ENCODE measurements at places on chromosomes 11 and 22.
A peak's percentile ranks its signal among the peaks of the same experiment; 100 is the strongest.

GRCh38 chr11:62644220-62644619 lies 2.2 kb downstream of the GANAB start:
- DNase-seq = no peak

DNA sequence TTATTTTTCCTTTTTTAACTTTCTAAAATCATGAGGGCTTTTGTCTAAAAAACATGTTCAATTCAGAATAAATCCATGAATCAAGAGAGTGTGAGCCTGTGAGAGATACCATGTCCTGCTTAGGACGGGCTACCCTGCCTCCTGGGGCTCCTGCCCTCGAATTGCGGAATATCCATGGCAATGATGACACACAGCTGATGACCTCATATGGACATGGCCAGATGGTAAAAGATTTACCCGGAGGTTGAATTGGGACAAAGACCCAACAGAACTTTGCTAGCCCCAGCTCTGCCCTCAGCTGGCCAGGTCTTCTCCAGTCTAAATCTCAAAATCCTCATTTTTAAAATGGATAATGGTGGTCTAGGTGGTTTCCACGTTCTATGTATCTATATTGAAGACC lies 538.1 kb upstream of the API5 start:
- no peak for DNase-seq

DNA sequence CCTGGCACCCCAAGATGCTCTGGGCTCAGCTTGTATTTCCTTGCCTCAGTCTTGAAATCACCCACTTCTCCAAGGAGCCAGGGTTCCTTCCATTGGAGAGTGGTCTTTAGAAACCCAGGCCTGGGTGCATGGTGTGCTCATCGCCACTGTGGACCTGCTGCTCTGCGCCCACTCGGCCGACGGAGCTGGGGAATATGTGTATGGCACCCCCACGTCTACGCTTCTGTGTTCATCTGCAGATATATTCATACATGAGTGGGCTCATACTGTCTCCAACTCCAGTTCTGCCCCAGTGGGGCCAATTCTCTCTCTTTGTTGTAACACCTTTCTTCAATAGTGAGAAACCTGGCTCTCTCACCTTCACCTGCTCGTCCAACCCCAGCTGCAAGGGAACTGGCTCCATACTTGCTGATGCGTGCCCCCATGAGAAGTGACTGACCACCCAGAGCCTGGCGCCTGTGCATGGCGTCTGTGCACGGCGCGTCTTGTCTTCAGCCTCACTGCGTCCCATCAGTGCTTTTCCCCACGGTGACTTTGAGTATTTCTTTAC lies 39.8 kb downstream of the KCNQ1 start:
- DNase-seq = no peak

DNA sequence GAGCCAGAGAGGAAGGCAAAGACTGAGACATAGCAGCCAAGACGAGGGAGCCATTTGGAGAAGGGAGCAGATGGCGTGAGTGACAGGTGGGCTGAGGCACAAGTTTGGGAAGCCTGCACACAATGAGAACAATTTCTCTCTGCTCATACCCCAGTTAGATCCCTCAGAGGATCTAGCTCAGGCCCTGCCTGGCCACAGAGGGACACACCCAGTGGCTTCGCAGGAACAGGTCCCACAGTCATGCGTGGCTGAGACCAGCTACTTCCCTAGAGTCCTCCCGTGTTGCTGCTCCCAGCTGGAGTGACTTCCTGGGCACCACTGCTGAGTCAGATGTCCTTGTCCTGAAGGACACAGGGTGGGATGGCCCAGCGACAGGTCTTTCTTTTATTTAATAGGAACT lies 33.4 kb upstream of the LYVE1 start:
- DNase-seq = no peak

DNA sequence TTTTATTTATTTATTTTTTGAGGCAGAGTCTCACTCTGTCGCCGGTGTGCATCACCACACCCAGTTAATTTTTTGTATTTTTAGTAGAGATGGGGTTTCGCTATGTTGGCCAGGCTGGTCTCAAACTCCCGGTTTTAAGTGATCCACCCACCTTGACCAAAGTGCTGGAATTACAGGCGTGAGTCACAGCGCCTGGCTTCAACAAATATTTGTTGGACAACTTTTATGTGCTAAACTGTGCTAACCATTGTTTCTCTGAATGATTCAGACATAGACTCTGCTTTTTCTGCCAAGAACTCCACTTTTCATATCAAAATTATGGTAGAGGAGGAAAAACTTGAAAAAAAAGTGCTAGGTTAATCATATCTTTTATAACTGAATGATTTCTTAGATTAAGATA lies 36.3 kb downstream of the MMP7 start:
- DNase-seq = no peak

DNA sequence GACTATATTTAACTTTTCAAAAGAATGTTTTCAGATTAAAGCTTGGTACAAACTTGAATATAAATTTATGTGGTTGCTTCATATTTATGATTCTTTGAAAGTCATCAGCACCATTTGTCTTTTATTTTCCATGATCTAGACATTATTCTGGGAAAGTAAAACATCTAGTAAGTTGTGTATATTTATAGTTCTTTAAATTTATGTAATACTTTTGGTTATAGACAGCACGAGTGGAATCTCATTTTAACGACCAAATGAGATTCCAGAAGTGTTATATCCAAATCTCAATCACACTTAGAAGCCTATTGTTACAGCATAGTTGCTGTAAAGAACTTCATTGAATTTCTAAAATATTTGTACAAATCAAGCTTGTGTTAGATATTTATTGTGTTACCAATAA lies 212.3 kb downstream of the DDX10 start:
- DNase-seq = no peak

- DNase-seq = no peak
Measured at GRCh38 chr11:71388637-71389235, 59.5 kb downstream of the DHCR7 start.

DNA sequence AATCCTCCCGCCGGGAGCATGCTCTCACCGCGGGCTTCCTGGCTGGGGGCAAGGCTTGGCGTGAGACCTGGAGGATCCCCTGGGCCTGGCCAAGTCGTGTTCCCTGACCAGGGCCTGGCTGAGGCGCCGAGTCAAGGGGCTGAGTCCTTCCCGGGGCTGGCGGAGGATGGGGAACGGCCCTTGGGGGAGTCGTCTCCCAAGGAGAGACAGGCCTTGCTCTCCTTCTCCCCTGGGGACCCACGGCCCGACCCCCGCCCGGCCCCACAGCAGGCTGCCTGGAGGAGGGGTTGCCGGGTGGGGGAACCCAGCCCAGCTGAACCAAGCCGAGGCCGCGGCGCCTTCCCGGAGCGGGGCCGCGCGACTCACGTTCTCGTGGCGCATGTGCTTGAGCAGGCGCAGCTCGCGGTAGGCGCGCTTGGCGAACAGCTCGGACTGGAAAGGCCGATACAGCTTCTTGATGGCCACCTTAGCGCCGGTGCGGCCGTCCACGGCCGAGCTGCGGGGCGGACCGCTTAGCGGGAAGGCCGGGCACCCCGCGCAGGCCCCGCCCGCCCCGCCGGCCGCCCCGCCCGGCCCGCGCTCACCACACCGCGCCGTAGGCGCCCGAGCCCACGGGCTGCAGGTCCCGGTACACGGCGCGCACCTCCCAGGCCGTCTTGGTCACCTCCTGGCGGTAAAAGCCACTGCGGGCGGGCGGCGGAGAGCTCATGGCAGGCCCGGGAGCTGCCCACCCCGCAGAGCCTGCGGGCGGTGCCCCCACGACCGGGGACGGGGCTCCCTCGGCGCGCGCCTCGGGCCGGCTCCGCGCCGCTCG lies 475 bp downstream of the MAPK12 start:
- no peak for DNase-seq

DNA sequence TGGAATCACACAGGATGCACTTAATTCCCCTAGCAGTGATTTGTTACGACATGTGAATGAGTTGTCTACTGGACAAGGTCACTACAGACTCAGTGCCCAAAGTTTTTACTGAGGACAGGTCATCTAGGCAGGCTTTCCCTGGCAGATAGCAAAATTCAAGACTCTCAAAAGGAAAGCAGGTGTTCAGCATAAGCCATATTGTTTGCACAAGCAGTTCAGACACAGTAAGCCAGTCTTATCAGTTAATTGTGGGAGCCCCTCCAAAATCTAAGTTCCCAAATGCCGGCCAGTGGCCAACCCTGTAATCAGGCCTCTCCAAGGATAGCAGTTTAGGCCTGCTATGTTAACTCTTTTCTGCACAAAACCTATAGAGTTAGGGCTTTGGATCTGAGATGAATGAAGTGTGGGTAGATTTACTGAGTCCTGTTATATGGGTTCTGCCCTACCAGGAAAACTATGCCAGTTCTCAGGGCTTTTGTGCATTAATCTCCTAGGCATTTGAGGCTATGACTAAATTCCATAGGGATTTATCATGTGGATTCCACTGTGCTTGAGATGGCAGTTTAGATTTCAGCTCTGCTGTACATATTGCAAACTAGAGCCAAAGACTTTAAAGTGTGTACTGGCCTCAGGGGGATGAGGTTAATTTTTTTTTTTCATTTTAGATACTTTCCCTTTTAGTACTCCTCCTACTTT lies 4.8 kb upstream of the ARHGEF12 start:
- no peak for DNase-seq

DNA sequence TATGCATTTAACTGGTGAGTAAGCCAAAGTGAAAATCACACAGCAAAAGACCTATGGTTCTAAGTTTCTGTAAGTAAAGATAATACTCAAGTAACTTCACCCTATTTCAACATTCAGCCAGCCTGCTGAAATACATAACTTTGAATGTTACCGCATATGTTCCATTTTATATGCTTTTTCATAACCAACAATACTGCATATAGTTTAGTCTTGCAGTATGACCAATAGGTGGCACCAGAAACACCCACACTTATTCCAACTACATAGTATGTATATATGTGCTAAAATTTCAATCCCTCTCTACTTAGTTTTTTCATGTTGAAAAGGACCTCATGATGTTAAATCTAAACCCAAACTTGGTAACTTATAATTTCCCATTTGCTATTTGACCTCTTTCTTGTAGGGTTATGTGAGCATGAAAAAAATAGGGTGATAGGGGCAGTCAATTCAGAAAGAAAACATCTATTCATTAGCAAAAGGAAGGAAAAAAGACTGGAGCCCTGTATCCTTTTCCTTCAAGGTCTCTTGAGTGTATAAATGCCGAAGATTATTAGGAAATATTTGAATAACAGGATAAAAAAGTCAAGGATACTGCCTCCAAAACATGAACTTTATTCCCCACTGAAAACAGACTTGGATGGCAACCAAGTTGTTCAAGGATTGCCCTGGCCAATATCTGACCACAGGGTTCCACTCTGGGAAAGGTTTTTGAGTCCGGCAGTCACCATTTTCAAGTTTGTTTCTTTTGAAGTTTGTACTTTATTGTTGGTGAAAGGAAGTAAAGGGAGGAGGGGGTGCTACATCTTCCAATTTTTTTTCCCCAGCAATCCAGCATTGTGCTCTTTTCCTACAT lies 23.8 kb upstream of the FZD4 start:
- DNase-seq = peak; percentile 7

GRCh38 chr11:96167203-96167758 lies 175.7 kb downstream of the MAML2 start:
- no peak for DNase-seq

- no peak for DNase-seq
Measured at GRCh38 chr11:119483341-119483880, 60.4 kb upstream of the THY1 start.

- DNase-seq = no peak
Measured at GRCh38 chr11:43735961-43736360, 55.4 kb downstream of the HSD17B12 start.

DNA sequence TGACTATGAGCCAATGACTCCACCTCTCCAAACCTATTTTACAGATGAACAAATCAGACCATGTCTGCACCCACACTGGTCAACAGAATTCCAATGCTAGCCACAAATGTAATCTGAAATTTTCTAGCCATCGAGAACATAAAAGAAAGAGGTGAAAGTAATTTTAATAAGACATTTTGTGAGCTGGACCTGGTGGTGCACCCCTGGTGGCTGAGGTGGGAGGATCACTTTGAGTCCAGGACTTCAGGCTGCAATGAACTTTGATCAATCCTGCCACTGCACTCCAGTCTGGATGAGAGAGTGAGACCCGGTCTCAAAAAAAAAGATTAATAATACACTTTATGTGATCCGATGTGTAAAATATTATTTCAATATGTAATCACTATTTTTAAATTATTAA lies 9.4 kb upstream of the RNF185 start:
- DNase-seq = no peak

DNA sequence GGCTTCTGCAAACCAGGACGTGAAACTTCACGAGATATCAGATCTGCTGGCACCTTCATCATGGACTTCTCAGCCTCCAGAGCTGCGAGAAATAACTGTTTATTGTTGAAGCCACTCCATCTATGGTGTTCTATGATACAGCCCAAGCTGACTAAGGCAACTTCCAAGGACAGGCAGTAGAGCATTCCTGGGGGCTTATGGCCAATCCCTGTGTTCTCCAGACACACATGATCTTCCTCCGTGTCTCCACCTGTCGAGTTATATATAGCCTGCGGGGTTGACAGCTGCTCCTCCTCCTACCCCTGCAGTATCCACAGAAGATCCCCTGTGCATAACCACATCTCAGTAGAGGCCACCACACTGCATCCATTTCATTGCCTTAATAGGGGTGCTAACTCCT lies 11.0 kb downstream of the TP53AIP1 start:
- no peak for DNase-seq

DNA sequence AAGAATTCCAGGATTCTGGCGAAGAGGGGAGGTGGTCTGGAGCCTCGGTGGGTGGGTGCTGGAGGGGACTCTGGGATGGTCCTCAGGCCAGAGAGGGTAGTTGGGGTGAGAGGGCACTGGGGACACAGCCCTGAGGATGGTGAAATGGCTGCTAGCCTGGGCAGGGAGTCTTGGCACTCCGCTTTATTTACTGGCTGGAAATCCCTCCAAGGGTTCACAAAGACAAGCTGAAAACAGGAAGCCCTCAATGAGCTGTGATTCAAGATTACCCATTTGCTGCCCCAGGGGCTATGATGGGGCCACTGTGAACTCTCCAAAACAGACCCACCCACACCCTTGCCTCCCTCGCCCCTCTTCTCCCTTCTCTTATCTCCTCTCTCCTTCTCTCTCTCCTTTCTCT lies 71.9 kb downstream of the FBXO7 start:
- no peak for DNase-seq

DNA sequence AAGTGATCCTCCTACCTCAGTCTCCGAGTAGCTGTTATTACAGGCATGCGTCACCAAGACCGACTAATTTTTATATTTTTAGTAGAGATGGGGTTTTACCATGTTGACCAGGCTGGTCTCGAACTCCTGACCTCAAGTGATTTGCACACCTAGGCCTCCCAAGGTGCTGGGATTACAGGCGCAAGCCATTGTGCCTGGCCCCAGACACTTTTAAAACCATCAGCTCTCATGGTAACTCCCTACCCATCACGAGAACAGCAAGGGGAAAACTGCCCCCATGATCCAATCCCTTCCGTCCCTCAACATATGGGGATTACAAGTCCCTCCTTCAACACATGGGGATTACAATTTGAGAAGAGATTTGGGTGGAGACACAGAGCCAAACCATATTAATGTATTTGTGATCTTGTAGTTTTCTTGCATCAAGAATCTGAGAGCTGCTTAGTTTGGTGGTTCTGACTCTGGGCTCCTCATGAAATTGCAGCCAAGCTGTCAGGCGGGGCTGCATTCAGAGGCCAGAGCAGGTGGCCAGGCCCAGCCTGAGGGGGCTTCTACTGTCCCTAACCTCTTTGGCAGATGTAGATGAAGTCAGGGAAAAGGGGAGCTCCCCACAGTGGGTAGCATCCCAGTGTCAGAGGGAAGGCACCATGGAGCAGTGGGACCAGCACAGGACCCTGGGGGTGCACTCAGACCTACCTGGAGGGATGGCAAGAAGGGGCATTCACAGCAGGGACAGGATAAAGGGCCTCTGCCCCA lies 31.2 kb upstream of the PRAME start:
- no peak for DNase-seq
